ENCODE measurements at places on chromosomes 12 and 14.

GRCh38 chr12:43951286-43951685 is 115.4 kb downstream of the TMEM117 start:
- H3K4me3 ChIP-seq, result no peak overlapping the region
- no peaks in the 10 kb centered on the region for H3K4me1 ChIP-seq
- peaks cover 18% of the 10 kb centered on the region for H3K36me3 ChIP-seq
- H3K27me3 ChIP-seq, result no peaks in the 10 kb centered on the region

GRCh38 chr12:69620077-69620476 is 9.4 kb upstream of the LRRC10 start:
- peaks cover 11% of the 10 kb centered on the region for H3K27me3 ChIP-seq
- H3K27ac ChIP-seq, result no peak overlapping the region
- H3K4me3 ChIP-seq, result no peak overlapping the region
- H3K4me1 ChIP-seq, result peaks cover 4% of the 10 kb centered on the region

DNA sequence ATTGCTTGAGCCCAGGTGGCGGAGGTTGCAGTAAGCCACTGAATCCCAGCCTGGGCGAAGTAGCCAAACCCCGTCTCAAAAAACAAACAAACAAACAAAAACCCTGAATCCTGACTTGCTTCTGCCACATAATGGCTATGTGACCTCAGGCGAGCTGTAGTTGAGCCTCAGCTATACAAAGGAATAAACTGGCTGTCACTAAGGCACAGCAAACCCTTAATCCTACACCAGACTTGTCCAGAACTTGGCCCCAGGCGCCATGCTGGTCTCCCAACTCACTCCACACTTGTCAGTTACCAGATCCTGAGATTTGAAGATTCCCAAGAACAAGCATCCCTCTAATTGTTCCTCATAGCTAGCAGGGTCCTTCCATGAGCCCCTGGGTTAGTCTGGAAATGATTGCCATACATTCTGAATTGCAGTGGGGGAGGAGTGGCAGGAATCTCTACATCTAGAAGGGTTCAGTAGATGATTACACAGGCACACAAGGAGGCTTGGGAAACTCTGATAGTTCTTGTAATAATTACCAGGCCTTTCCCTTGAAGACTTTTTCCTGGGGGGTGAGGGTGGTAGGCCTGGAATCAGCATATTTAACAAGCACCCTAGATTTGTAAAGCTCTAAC is 9.9 kb downstream of the MAP3K12 start:
- no peaks in the 10 kb centered on the region for H3K27me3 ChIP-seq
- no peak overlapping the region for H3K4me3 ChIP-seq
- no peak for DNase-seq
- H3K4me1 ChIP-seq, result peaks cover 21% of the 10 kb centered on the region

GRCh38 chr14:75343911-75344310 is 65.3 kb downstream of the FOS start:
- H3K27me3 ChIP-seq, result peaks cover 3% of the 10 kb centered on the region
- no peak overlapping the region for H3K27ac ChIP-seq
- H3K36me3 ChIP-seq, result peaks cover 2% of the 10 kb centered on the region
- H3K4me3 ChIP-seq, result no peak overlapping the region

GRCh38 chr14:61421212-61421923 is 100.0 kb downstream of the PRKCH start:
- H3K4me1 ChIP-seq, result peaks cover 3% of the 10 kb centered on the region
- no peak overlapping the region for H3K4me3 ChIP-seq
- H3K36me3 ChIP-seq, result peaks cover 5% of the 10 kb centered on the region

DNA sequence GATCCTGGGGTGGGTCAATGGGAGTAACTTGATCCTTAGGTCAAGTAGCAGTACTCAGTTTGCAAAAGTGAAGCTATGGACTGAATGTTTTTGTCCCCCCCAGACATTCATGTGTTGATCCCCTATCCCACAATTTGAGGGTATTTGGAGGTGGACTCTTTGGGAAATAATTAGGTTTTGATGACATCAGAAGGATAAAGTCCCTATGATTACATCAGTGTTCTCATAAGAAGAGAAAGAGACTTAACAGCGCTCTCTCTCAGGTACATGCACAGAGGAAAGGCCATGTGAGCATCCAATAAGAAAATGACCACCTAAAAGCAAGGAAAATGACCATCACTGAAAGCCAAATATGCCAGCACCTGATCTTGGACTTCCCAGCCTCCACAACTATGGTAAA is 550.8 kb downstream of the FOXG1 start:
- H3K4me1 ChIP-seq, result no peaks in the 10 kb centered on the region
- no peak overlapping the region for H3K27ac ChIP-seq
- no peaks in the 10 kb centered on the region for H3K36me3 ChIP-seq
- no peak for DNase-seq
- H3K27me3 ChIP-seq, result no peaks in the 10 kb centered on the region

All from memory B cell (primary cell).